Left kidney (tissue), 8 donors: ENCODE measurements at places on chromosomes 11 and 22. TPM values are rescaled to one million over a fixed set of nuclear protein-coding genes. Genes with fewer than 3 reads are reported as not detected.

MMP13 gene
- not detected for polyA plus RNA-seq

OR5L1 gene
- not detected for polyA plus RNA-seq

VSIG2 gene
- 8.5 TPM for polyA plus RNA-seq

SAC3D1 gene
- 10.4 TPM for polyA plus RNA-seq

TTC36 gene
- polyA plus RNA-seq: 1.3 TPM

SLC22A8 gene
- 51.0 TPM for polyA plus RNA-seq

INS gene
- not detected for polyA plus RNA-seq

AMBRA1 gene
- 25.3 TPM for polyA plus RNA-seq

TBX10 gene
- polyA plus RNA-seq: not detected

LINC01488 gene
- not detected for polyA plus RNA-seq

DDIAS gene
- 11.4 TPM for polyA plus RNA-seq

VPREB1 gene
- polyA plus RNA-seq: not detected

PRRG4 gene
- 6.6 TPM for polyA plus RNA-seq

MB gene
- not detected for polyA plus RNA-seq

GNB1L gene
- polyA plus RNA-seq: 4.2 TPM
